ENCODE measurements at places on chromosomes 5 and 9.

- no peak for DNase-seq
These were observed 113.3 kb upstream of the SPATA31D4 start for GRCh38 chr9:81814794-81815464.

GRCh38 chr9:136691316-136692184 is 4.3 kb upstream of the AGPAT2 start:
- DNase-seq: no peak

DNA sequence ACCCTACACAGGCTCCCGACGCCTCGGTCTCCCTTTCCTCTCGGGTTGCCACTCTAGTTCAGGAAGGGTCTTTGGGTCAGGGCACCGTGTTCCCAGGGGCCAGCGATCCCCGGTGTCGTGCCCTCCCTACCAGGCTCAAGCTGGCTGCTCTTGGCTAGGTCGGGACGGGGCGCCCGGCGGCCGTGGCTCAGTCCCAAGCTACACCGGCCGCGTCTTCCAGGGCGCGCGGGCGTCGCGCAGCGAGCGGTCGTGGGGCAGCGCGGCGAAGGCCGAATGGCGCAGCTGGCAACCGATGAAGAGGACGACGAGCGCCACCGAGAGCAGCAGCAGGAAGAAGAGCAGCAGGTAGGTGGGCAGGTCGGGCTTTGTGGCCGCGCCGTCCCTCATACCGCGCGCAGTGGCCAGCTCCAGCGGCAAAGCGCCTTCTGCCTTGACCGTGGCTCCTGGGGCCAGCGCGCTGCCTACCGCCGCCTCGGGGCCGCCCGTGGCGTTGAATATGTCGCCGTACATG is 892 bp downstream of the SMIM32 start:
- no peak for DNase-seq

- no peak for DNase-seq
These were observed 264.3 kb upstream of the KCNN2 start for GRCh38 chr5:114097570-114097969.

DNA sequence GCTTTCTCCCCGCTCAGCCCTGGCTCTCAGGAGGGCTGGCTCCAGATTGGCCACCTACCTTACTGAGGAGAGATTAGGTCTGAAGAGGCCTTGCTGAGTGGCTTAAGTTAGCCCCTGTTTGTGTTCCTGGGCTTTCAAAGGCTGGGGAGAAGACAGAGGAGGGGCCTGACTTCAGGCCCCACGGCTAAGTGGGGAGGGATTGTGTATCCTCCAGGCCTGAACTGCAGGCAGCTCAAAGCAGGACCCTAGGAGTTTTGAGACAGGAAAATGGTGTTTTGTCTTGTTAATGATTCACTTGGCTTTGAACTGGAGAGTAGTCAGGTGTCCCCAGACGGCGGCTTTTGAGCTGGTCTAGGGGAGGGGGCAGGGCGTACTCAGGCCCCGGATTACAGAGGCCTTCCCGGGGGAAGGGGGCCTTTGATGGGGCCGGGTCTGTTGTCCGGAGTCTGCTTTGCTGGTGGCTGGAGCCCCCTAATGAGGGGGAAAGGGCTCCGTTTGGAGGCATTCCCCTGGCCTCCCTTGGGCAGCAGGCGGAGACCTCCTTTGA is 162.0 kb upstream of the SMIM23 start:
- no peak for DNase-seq

GRCh38 chr5:95664204-95664786 is 17.7 kb downstream of the RFESD start:
- DNase-seq: no peak

DNA sequence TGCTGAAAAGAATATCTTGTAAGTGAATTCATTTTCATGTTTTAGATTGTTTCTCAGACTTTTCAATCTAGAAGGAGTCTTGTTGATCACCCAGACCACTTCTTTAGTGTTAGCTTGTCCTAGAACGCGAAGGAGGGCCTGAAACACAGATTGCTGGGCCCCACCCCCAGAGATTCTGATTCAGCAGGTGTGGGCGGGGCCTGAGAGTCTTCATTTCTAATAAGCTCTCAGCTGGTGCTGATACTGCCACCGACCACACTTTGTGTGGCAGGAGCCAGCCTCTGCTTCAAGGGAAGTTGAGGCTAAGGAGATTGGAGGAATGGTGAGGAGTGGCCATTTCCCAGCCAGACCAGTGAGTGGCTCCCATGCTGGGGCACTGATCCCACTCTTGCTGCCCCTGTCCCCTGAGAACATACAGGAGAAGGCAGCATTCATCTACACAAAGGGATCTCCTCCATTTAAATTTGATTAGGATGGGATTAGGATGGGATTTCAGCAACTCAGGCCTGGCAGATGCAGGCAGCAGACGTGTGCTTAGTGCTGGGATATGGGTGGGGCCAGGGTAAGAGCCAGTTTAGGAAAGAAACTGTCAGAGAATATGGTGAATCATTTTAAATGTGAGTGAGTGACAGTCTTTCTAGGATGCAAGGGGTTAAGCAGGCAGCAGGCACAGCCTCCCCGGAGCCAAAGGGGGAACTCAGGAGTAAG is 35.9 kb downstream of the ZNF618 start:
- no peak for DNase-seq

- no peak for DNase-seq
These were observed 72.8 kb downstream of the INSL6 start for GRCh38 chr9:5112646-5113045.

DNA sequence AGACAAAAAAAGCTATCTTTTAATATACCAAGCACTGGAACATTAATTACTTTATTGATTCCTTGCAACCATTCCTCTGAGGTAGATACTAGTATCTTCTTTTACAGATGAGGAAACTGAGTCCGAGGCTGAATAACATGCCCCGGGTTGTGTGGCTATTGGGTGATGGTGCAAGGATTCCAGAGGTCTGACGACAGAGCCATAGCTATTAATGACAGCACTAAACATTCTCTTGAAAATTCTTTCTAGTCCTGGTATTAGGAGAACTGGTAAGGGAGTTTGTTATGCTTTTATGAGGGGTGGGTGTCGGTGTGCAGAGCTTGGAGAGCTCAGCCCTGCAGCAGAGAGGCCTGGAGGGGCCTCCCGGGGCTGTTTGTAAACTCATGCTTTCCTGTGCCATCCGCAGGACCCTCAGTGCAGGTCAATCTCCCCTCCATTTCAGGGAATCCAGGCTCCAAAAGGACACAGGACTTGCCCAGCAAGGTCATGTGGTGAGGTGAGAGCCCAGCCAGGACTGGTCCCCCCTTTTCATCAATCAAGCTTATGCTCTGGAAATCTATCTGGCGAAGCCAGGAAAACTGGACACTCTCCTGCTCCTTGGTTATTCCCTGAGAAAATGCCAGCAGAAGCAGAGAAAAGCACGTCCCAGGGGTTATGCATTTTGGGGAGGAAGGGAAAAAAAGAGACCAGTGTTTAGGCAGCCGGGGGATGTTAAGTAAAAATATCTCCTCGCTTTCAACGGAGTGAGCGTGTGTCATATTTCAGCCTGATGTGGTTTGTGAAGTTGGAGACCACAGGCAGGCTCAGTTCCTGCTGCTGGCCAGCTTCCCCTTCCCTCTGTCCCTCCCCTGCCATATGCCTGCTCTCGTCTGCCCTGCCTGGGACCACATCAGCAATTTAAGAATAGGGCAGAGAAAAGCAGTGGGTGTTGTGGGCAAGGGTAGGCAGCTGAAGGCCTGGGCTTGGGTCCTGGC is 3.7 kb downstream of the GSN start:
- DNase-seq: no peak

DNA sequence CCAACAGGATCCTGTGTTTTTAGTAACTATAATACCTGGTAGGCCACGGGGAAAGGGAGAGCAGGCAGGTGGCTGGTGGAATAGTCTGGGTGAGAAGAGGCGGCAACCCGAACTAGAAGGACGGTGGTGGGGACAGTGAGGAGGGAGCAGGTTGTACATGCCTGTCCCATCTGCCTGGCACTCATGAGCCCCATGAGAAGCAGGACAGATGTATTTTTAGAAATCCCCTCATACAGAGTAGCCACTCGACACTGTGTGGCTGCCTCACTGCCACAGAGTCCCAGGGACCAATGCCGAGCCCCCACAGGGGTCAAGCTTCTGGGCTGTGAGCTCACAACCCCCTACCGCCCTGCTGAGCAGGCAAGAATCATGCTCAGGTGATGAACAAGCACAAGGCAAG is 136.6 kb downstream of the SEC61B start:
- DNase-seq: no peak

- no peak for DNase-seq
These were observed 31.8 kb upstream of the C7 start for GRCh38 chr5:40877371-40877988.

DNA sequence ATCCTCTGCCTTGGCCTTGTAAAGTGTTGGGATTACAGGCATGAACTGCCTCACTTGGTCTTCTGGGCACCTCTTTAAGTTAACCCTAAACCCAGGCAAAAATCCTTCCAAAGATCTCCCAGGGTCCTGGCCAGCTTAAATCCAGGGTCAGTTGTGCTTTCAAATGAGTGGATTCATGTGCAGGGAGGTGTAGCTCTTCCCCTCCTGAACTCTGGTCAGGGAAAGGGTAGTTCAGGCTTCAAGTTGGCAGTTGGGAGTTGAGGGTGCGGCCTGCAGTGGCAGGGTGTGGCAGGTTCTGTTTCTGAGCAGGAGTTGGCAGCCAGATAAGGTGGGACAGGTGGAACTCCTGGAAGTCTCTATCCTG is 3.6 kb downstream of the HNRNPAB start:
- no peak for DNase-seq

- DNase-seq: no peak
These were observed 377.8 kb upstream of the ADAMTS16 start for GRCh38 chr5:4762316-4762715.

DNA sequence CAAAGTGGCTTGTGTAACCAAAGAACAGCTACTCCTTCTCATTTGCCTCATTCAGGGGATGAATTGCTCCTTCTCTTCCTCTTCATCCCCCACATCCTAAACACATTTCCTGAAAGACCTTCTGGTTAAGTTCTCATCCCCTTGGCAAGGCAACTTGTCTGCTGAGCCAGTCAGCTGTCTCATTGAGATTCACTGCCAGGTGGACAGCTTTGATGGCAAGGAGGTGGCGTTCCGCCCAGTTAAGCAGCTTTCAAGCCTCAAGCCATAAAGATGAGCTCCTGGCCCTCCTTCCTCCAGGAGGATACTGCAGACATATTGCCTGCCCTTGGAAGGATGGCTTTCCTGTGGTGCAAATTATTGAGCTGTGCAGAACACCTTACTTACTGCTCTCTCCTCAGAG is 448.6 kb upstream of the MPDZ start:
- no peak for DNase-seq

DNA sequence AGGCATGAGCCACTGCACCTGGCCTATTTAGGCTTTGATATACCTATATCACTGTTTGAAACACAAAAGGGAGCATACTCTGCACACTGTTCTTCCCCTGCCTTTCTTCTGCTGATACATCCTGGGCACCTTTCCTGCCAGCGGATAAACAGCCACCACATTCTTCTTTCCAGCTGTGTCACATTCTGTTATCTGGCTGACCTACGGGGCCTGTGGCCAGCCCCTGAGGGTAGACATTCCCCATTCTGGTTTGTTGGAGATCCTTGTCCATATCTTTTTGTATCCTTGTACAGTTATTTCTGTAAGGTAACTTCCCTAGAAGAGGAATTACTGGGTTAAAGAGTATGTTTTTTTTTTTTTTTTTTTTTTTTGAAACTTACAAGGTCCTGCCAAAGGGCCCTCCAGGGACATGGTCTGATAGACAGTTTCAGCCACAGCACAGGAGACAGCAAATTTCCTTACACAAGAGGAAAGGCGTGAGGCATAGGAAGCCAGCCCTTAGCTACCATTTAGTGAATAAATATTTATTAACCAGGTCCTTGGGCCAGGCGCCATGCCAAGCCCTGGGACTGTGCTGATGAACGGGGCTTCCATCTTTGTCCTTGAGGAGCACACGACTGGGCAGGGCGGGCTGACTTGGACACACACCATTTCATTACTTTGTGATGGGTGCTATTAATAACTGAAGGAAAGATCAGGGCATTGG is 57.8 kb downstream of the ERGIC1 start:
- no peak for DNase-seq

DNA sequence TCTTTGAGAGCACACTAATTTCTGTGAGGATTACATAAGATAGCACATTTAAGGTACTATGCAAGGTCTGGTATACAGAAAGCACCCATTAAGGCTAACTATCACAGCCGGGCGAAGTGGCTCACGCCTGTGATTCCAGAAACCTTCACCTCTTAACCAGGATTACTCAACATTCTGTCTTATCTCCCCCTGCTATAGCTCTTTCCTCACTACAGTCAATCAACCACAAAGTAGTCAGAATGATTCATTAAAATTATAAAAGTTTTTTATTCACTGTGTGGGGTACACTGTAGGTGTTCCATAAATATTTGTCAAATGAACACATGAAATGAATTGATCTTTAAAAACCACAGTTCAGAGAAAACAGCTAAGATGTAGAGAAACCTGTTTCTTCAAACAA is 48.7 kb downstream of the CHD1 start:
- no peak for DNase-seq

- no peak for DNase-seq
These were observed 54.0 kb upstream of the HSPB3 start for GRCh38 chr5:54401515-54401914.

- DNase-seq: no peak
These were observed 345.4 kb upstream of the MEF2C start for GRCh38 chr5:89228355-89228754.

- no peak for DNase-seq
These were observed 6.0 kb upstream of the PLAC8L1 start for GRCh38 chr5:146111409-146111808.

DNA sequence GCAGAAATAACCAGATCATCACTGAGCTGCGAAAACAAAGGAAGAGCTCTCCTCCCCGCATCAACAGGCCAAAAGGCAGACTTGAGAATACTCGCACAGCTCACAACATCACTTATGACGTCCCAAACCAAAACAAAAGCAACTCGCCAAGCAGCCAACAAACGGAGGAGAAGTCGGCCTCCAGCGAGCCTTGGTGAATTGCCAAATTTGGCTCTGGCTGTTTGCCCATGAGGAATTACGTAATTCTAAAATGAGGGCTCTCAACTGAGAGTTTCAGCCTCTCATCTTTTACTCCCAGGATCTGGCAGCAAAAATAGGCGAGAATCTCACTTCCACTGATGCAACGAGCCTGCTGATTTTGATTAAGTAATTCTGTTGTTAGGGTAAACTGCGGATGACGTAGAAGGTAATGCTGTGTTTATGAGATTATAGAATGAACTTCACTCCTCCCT is 51.7 kb upstream of the SEMA6A start:
- DNase-seq: no peak

DNA sequence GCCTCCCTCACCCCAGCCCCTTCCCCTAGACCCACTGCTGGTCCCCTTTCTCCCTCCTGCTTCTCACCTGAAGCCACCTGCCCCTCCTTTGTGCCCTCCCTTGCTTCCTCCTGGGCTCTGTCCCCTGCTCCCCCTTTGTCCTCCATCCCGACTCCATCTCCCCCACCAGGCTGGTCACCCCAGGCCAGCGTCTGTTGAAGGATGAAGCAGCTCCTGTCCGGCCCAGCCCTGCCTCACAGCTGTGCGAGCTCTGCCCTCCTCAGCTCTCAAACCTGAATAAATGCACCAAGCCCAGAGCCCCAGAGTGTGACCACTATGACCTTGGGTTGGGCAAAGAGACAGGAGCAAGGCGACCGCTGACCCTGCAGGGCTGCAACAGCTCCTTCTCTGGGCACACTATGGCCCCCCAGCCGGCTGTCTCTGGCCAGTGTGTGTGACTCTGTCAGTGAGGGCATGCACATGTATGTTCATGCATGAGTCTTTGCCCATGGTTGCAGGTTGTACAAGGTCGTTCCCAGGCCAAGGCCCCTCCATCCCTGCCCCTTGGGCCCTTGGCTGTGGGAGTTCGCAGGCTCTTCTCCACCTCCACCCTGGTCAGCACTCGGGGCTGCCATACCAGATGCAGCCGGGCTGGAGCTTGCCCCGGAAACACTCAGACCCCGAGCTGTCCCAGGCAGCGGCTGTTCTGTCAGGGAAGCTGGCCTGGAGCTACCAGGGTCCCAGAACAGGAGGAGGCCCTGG is 3.3 kb downstream of the LCN12 start:
- no peak for DNase-seq

All from stimulated activated CD4-positive, alpha-beta T cell treated with anti-CD3 and anti-CD28 coated beads, Interleukin-1b, Interleukin-23, amount 100 ng/mL, for 1 hour (primary cell).